Activated CD4-positive, alpha-beta T cell treated with anti-CD3 and anti-CD28 coated beads, Interleukin-2, amount 50 U/mL, for 1 hour (primary cell): ENCODE measurements at places on chromosomes 12 and 14.
A peak's percentile ranks its signal among the peaks of the same experiment; 100 is the strongest.

DNA sequence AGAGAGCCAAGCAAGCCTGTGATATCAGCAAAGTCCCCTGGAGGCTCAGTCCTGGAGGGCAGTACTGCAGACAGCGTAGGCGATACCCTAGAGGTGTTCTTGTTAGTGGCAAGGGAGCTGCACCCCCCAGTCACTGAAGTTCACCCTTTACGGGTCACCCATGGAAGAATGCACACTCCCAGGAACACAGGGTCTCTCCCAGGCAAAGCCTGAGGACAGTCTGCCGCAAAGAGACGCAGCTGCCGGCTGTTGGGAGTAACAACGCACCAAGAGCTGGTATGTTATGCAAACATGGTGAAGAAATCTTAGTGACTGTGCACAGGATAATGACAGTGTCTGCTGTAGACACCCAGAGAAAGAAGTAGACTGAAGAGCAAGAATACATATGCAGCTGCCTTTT lies 43.5 kb upstream of the NOS1 start:
- DNase-seq, result no peak

GRCh38 chr12:106187842-106188241 lies 49.1 kb upstream of the NUAK1 start:
- no peak for DNase-seq

GRCh38 chr14:95255013-95255412 lies 64.7 kb downstream of the CLMN start:
- DNase-seq, result no peak

DNA sequence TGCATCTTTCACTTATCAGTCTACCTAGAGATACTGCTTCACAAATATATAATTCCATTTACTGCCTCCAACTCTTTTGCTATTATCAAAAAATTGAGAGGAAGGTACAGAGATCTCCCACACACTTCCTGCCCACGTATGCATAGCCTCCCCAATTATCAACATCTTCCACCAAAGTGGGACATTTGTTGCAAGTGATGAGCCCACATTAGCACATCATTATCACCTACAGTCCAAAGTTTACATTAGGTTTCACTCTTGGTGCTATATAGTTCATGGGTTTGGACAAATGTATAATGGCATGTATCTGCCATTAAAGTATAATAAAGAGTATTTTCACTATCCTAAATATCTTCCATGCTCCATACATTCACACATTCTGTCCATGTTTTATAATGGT lies 66.3 kb downstream of the SLC2A13 start:
- DNase-seq, result no peak

DNA sequence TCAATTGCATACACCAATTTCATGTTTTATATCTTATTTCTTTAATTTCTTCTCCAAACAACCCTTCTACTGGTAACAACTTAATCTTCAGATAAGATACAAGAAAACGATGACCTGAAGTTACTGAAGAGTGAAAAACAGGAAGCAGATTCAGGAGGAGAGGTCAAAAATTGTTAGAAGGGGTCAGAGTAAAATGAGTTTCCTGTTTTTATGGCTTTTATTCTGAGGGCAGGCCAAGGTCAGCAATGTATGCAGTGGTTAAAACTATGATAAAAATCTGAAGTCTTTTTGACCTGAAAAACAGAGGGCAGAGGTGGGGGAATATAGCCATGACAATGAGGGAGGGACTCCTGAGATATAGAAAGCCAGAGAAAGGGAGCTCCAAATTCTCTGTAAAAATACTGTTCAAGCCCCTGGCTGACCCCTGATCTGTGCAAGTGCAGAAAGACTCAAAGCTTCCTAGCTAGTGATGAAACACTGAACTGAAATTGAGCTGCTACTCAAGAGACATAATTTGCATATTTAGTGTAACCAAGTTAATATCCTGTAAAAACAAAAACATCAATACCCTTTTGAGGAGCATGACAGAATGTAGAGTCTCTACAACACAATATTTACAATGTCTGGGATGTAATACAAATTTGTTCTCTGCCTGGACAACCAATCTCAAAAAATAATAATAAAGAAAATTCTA lies 514.3 kb upstream of the SEL1L start:
- no peak for DNase-seq

GRCh38 chr14:55691659-55692058 lies 111.7 kb downstream of the KTN1 start:
- no peak for DNase-seq

GRCh38 chr12:3097186-3097804 lies 20.1 kb downstream of the TSPAN9 start:
- no peak for DNase-seq

- no peak for DNase-seq
Observed at GRCh38 chr12:85784096-85784720, 52.0 kb downstream of the RASSF9 start.

GRCh38 chr14:76644855-76645518 lies 116.3 kb upstream of the VASH1 start:
- DNase-seq, result no peak

GRCh38 chr12:107537464-107538119 lies 148.0 kb upstream of the PWP1 start:
- no peak for DNase-seq

DNA sequence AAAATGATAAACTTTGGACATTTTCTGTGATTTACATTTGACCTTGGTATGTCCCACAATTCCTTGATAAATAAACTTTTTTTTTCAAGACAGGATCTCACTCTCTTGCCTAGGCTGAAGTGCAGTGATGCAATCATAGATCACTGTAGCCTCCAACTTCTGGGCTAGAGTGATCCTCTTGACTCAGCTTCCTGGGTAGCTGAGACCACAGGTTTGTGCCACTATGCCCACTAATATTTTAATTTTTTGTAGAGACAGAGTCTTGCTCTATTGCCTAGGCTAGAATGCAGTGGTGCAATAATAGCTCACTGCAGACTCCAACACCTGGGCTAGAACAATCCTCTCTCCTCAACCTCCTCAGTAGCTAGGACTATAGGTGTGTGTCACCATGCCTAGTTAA lies 79.1 kb upstream of the PTGDR start:
- DNase-seq, result no peak

- DNase-seq, result no peak
Observed at GRCh38 chr12:16857456-16857923, 251.5 kb upstream of the LMO3 start.

- DNase-seq, result peak; percentile 45
Observed at GRCh38 chr12:109110988-109111495, 5.3 kb upstream of the ACACB start.

- DNase-seq, result no peak
Observed at GRCh38 chr12:70487440-70487839, 121.3 kb downstream of the KCNMB4 start.

DNA sequence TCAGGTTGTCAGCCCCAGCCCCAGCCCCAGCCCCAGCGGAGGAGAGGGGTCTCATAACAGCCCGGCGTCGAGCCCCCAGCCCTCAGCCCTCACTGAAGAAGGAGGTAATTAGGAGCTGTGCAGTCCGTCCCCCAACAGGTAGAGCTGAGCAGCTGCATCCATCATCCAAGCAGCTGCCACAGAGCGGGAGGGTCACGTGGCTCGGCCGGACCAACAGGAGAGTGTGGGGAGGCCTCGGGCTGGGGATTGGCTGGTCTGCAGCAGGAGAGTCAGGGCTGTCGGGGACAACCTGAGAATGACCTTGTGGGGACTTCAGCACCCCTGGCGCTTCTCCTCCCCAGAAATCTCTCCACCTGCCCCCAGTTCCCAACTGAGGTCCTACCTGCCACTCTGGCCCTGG lies 29.6 kb downstream of the SMUG1 start:
- DNase-seq, result peak; percentile 6

- no peak for DNase-seq
Observed at GRCh38 chr12:131112700-131113290, 159.1 kb downstream of the ADGRD1 start.

- no peak for DNase-seq
Observed at GRCh38 chr12:88325076-88325815, 183.1 kb downstream of the TMTC3 start.

DNA sequence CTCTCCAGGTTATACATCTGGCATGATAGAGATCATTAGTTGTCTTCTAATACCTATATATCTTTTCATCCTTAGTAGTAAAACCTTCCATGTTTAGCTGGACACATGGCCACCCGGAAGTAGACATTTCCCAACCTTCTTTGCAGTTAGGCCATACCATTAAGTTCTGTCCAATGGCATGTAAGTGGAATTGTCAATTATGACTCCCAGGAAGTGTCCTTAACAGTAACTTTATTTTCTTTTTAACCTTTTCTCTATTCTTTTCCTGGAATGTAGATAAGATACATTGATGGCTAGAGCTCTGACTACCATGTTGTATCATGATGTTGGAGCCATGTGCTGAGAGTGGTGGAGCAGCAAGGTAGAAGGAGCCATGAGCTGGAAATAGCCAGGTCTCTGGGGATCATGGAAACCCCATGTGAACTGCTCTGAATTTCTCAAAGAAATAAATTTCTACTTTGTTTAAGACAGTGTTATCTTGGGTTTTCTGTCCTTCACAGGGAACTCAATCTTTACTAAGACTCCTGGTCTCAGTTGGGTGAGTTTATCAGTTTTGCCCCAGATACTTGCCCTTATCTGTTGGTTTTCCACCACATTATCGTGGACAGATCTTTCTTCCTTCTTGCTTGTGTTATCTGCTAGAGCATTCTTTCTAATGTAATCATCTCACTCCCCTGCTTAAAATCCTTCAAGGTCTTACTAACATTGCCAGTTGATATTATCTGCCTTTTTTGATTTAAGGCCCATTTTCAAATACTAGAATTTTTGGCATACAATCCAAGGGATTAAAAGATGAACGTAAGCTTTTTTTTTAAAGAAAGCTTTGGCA lies 5.1 kb upstream of the LTA4H start:
- DNase-seq, result no peak

GRCh38 chr14:33376510-33376909 lies 437.8 kb downstream of the NPAS3 start:
- DNase-seq, result no peak

DNA sequence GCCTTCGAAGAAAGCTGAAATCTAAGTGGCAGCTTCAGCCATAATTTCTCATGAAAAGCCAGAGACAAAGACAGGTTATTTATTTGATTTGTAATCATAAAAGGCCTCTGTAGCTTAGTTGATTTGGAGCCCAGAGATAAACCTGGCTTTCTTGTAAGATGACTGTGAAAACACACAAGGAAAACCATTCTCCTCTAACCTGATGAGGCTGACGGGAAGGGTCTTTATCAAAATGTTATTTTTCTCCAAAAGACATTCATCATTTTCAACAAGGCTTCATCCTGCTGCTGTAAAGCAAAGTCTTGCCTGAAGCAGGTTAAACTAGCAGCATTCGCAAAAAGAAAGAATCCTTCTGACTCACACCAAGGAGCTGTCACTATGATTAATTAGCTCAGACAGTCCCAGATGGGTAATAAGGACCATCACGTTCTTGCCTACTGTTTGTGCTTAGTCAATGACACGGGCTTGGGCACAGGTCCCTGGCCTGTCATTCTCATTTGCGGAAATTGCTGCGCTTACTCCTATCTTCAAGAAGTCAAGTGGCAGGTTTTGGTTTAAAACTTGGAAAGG lies 286.6 kb downstream of the C12orf75 start:
- DNase-seq, result no peak

- DNase-seq, result no peak
Observed at GRCh38 chr12:131101703-131102492, 148.2 kb downstream of the ADGRD1 start.

GRCh38 chr12:29428633-29429032 lies 47.7 kb upstream of the ERGIC2 start:
- DNase-seq, result no peak

GRCh38 chr12:77601069-77601468 lies 229.6 kb upstream of the NAV3 start:
- DNase-seq, result no peak

GRCh38 chr14:77324816-77325745 lies 4.2 kb downstream of the GSTZ1 start:
- DNase-seq, result no peak

DNA sequence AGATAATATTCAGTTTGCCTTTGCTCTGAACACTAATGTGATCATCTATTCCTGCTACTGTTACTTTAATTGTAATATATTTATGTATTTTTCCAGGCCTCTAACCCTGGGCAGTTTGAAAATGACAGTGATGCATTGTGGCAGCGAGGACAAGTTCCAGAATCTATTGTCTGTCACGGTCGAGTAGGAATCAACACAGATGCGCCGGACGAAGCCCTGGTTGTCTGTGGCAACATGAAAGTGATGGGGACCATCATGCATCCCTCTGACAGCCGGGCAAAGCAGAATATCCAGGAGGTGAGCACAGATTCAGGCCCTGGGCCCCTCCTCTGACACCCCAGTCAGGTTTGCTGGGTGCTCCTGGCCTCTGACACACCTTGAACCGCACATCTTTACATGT lies 78.5 kb downstream of the MYRFL start:
- no peak for DNase-seq

DNA sequence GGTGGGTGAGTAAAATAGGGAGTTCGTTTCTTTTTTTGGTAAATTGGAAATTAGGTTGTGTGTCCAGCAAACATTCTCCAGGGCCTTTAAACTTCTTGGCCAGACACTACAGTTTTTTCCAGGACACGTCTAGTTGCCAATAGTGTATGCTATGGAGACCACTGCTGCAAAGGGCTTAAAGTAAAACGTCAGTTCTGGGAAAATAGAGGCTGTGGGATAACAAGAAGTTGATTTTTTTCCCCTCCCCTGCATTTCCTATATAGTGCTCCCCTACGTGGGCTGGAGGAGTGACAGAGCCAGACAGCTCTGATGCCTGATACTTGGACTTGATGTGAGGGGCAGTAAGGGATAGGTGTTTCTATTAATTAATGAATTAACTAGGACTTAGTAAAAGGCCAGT lies 2.4 kb downstream of the ACVR1B start:
- DNase-seq, result no peak

GRCh38 chr12:8834230-8834629 lies 11.8 kb downstream of the A2ML1 start:
- DNase-seq, result no peak

GRCh38 chr14:91888641-91889476 lies 21.5 kb upstream of the TC2N start:
- no peak for DNase-seq

DNA sequence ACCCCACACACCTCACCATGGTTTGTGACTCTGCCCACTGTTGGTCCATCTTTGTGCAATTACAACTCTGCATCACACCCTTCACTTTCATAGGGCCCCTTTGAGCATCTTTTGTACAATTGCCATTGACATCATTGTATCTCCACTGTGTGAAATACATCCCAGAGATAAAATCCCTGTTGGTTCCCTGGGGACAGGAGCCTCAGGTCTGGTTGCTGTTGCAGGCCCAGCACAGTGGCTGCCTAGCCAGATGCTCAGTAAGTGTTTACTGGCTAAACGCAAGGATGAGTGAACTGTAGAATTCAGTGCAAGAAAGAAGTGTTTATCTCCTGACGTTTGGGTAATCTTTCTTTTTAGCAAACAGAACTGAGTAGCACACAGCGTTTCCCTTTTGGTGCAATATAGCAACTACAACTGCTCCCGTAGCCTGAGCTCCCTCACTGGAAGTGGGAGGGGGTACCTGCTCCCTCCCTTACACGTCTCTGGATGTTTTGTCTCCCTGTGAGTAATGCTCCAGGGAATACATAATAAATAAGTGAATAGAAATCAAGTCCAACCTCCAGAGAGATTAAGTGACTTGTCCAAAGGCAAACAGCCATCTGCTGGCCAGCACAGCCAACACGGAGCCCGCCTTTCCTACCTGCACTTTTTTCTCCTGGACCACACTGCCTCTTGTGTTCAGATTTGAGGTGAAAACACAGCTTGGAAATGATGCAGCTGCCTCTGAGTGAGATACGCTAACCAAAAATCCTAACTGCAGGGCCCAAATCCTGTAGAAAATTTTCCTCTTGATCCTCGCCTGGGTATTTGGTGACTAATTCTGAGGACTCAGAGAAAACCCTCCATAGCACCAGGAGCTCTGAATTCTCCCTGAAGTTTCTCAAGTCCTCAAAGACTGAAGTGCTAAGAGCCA lies 27.4 kb downstream of the GALNT16 start:
- DNase-seq, result no peak
